Stimulated activated CD8-positive, alpha-beta memory T cell treated with anti-CD3 and anti-CD28 coated beads, Interleukin-12 subunit alpha, Interleukin-12 subunit beta, amount 100 ng/mL, for 4 hours (primary cell): ENCODE measurements at places on chromosomes 13 and 19.

DNA sequence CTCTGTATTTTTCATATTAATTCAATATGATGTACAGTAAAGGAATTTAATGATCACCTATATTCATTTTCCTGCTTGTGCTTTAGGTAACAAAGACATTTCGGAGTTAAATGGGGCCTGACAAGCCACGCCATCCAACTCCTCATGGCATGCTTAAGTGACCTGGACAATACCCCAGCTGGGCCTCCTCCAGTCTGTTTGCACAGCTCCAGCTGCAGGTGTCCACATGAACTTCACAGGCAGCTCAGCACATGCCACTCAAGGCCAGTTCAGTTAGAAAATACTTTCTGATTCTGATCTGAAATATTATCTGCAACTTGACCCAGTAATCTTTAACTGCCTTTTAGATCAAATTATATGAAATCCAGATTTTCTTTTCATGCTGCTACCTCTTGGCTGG is 89.6 kb upstream of the SLC15A1 start:
- no peak for DNase-seq

DNA sequence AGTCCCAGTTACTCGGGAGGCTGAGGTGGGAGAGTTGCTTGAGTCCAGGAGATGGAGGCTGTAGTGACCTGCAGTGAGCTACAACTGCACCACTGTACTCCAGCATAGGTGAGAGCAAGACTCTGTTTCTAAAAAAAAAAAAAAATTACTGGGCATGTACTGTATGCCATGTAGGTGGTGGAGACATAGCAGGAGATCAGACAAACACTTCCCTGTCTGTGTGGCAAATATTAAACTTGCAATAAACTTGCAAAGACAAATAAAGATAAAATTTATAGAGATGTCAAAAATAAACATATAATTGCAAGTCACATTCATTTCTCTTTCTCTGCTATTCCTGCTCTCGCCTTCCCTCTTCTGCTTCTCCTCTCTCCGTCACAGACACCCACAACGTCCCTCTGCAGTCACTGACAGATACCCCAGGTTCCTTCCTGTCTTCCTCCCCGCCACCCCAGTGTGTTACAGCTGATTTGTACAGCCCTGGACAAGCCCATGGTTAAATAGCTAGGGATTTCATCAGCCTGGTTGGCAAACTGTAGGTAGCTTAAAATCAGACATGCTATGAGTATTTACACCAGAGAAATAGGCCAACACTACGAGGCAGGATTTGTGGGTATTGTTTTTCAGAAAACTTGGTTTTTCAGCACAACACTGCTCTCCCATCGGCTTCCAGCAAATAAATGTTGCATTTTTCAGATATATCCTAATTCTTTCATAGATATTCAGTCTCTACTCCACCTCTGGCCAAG is 1.3 kb upstream of the CD177 start:
- DNase-seq: no peak

DNA sequence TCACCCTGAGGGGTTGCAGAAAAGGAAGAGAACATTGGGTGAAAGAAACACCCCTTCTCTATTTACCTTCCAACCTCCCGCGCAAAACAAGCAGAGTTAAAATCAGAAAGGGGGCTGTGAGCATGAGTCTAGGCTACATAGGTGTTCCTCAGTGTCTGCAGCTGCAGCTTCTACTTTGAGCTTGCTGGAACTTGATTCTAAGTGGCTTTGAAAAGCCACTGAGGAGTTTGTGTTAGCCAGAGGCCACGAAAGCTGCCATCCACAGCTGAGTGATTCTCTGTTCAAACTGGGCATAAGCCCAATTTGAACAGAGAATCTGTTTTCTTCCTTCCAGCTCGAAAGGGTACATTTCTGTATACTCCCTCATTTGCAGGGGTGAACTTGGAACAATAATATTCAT is 343.9 kb downstream of the PCDH9 start:
- DNase-seq: no peak

GRCh38 chr19:4015705-4016402 is 8.3 kb downstream of the PIAS4 start:
- DNase-seq: no peak

GRCh38 chr13:85661675-85662074 is 137.5 kb downstream of the SLITRK6 start:
- DNase-seq: no peak

DNA sequence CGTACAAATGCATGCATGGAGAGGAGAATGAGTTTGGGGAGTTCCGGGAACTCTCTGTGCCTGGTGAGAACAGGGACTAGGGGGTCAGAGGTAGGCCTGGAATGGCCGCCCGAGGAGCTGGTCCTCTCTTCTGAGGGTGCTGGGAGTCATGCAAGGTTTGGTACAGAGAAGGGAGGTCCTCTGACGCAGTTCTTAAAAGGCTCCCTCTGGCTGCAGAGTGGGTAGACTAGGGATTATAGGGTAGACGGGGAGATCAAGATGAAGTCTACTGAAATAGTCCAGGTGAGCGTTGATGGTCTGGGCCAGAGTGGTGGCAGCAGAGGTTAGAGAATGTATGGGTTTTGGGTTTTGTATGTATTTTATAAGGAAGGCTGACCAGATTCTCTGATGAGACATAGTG is 796 bp downstream of the ZNF304 start:
- DNase-seq: no peak

DNA sequence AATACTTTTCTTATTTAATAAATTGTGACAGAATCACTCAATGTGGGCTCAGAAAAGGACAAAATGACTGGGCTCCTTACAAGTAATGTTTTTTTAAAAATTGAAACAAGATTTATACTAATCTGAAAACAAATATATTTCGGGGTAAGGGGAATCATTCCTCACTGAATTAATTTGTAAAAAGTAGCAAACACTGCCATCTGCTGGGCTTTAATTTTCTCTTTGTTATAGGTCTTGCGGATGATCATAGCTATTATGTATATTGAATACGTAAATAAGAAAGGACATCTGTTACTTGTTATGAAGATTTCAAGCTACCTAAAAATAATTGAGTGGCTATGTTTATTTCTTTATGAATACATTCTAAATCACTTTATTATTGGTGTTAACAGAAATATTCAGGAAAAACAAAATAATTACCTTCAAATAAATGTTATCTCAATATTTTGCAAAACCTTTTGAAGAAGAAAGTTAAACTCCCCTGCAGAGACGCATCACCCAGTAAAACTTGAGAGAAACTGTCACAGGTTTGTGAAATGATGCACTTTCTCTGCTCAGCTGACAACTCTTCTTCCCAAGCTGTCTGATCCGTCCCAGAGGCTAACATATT is 17.8 kb upstream of the ENOX1 start:
- DNase-seq: no peak
